ENCODE measurements at places on chromosomes 1 and 21. TPM values are rescaled to one million over a fixed set of nuclear protein-coding genes. Genes with fewer than 3 reads are reported as not detected.

DNA sequence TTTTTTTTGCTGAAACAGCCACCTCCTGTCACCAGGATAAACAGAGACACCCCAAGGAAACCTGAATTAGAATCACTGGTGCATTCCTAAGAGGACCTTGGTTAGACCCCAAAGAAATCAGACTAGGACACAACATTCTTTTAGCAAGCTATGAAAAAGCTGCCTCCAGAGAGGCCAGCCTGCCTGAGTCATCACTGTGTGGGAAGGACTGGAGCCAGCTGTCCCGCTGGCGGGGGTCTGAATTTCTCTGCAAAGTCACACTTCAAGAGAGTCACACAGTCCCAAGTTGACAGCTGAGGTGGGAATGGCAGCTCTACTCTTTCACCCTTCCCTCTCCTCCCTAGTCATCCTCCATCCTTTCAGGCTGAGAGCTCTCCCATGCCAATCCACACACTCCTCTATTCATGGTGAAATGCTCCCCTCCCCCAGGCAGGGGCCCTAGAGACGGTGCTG is 405.0 kb upstream of the POU3F1 start:
- H3K27ac ChIP-seq: no peak overlapping the region
- no peaks in the 10 kb centered on the region for H3K27me3 ChIP-seq
- no peak for DNase-seq
- H3K4me3 ChIP-seq: no peak overlapping the region
- no peaks in the 10 kb centered on the region for H3K36me3 ChIP-seq

Gene C1QA
- 238 TPM for total RNA-seq

GRCh38 chr1:103122983-103123720 is 14.8 kb upstream of the COL11A1 start:
- H3K4me1 ChIP-seq: no peaks in the 10 kb centered on the region
- no peak overlapping the region for H3K27ac ChIP-seq
- H3K4me3 ChIP-seq: no peak overlapping the region
- no peaks in the 10 kb centered on the region for H3K36me3 ChIP-seq

Gene CPLANE2
- 9.4 TPM for total RNA-seq

DNA sequence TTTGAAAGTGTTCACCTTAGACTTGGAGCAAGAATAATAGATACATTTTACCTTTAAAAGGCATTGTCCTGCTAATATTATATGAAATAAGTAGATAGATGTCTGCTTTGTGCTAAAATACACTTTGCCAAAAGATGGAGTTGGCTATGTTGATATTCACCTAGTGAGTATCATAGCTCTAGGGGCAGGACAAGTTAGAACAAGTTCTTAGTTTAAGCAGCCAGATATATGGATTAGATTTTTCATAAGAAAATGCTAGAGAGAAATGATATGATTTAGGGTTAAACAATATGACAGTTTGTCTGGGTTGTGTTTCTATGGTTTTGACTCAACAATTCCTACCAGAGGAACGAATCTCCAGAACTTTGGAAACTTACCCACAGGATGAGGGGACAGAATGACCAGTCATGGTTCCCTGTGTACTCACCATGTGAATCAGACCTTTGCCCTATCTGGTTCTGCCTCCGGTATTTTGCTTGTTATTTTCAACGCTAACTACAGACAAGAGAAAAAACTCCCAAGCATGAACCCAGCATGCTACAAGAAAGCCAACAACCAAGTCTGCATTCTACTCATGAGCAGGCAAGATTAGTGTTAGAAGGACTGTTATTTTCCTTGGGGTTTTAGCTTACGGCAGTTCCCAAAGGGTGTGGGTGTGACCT is 1.7 kb downstream of the F5 start:
- H3K27me3 ChIP-seq: no peaks in the 10 kb centered on the region
- H3K4me1 ChIP-seq: no peaks in the 10 kb centered on the region
- H3K27ac ChIP-seq: no peak overlapping the region
- no peak overlapping the region for H3K4me3 ChIP-seq
- H3K36me3 ChIP-seq: no peaks in the 10 kb centered on the region

Gene SPATA46
- total RNA-seq: not detected

Data from kidney (tissue), 22 donors.